NCI-H1092 (cell line): ENCODE measurements at places on chromosomes 6 and 20.

GRCh38 chr20:20781029-20781428 is 68.6 kb upstream of the RALGAPA2 start:
- DNase-seq = no peak

DNA sequence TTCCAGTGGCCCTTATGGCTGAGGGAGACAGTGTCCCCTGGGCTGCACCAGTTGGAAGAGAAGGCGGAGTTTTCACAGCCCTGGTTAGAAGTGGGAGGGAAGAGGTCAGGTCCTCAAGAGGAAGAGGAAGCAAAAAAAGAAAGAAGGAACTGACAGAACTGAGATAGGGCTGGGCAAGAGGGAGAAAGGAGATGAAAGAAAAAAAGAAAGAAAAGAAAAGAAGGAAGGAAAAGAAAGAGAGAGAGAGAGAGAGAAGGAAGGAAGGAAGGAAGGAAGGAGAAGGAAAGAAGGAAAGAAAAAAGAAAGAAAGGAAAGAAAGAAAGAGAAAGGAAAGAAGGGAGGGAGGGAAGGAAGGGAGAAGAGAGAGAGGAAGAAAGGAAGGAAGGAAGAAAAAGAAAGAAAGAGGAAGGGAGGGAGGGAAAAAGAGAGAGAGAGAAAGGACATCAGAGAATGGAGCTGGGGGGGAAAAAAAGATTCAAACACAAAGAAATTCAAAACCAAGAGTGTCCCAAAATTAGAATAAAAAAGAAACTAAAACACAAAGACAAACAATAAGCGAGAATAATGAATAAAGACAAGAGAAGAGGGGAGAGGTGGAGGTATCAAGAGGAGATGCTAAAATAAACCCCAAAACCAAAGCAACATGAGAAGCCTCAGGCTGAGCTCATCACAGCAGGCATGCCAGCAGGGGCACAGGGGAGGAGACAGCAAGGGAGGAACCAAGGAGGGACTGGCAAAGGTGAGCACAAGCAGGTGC is 5.3 kb upstream of the FUCA2 start:
- no peak for DNase-seq

GRCh38 chr20:58147628-58148370 is 80.7 kb downstream of the ANKRD60 start:
- no peak for DNase-seq

DNA sequence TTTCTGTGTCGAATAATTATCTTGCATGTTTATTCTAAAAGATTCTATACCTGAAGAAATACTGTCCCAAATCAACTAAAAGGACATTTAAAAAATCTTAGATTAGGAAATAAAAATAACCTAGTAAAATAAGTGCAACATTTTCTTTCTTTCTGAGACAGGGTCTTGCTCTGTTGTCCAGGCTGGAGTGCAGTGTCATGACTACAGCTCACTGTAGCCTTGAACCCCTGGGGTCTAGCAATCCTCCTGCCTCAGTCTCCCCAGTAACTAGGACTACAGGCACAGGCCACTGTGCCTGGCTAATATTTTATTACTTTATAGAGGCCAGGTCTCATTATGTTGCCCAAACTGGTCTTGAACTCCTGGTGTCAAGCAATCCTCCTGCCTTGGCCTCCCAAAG is 48.7 kb downstream of the RARS2 start:
- no peak for DNase-seq

DNA sequence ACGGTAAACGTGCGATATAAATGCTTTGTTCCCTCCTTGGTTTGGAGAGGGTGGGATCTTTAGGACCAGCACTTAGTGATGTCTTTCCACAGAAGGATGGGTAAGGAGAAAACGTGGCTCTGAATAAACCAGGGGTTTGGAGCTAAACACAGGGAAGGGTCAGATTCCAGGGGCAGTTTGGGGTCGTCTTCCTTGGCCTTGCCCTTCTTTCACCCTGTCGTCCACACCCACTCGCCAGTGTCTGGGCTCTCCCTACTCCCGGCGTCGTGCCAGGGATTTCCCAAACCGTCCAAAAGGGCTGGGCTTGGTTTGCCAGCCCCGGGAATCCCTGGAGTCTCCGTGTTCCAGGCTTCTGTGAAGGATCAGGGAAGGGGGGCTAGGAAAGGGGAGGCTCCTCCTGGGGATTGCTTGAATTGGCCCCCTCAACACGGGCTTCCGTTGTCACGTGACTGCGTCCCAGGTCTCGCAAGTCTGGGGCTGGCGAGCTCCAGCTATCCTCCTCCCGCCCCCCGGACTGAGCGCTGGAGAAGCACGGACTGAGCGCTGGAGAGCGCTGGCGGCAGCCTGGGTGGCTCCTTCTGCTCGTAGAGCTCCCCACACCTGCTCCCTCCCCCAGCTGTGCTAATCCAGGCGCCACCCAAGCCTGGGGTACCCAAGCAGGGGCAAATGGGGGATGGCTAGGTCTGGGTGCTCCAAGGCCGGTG is 9.4 kb upstream of the ARMC12 start:
- DNase-seq = peak; percentile 60

DNA sequence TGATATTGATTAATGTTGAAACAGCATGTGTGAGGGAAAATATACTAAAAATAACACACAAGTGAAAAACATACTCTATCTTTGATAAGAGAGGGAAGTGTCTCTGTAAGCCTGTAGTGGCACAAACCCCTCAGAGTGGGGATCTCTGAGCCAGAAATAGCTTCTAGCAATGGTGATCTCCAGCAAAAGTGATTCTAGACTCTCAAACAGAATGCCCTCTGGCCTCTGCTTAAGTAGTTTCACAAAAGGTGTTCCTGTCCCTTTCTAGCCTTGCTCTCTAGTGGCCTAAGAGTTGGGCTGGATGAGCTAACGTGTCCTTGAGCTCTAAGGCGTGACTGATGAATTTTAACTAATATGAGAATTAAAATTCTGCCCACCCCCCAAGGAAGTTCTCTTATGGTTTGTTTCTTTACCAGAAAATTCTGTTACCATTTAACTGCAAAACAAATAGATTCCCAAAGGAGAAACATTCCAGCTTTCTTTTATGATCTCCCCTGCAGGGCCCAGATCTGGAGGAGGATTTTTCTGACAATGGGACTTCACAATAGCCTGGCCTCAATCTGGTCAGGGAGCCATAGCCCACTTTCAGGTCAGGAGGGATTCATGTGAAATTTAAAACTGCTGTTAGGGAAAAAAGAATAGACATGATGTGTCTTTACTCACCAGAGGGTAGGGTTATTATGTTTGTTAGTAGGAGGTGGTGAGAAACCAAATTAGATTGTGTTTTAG is 182.5 kb upstream of the LAMP5 start:
- DNase-seq = no peak

- DNase-seq = no peak
These were observed 29.4 kb upstream of the ZNF831 start for GRCh38 chr20:59134182-59134581.

- no peak for DNase-seq
These were observed 128.7 kb downstream of the DLL1 start for GRCh38 chr6:170162011-170162774.

- DNase-seq = no peak
These were observed 140.8 kb upstream of the CARMIL1 start for GRCh38 chr6:25138233-25138933.

- DNase-seq = no peak
These were observed 90.7 kb downstream of the FOXC1 start for GRCh38 chr6:1700278-1700967.

- DNase-seq = no peak
These were observed 21.4 kb upstream of the SCUBE3 start for GRCh38 chr6:35192301-35192860.

DNA sequence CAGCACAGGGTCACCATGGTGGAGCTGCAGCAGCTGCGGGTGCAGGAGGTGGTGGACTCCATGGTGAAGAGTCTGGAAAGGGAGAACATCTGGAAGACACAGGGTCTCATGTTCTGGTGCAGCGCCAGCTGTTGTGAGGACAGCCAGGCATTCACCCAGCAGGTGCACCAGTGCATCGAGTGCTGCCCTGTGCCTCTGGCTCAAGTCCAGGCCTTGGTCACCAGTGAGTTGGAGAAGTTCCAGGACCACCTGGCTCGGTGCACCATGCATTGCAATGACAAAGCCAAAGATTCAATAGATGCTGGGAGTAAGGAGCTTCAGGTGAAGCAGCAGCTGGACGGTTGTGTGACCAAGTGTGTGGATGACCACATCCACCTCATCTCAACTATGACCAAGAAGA is 22.9 kb upstream of the RIPK1 start:
- DNase-seq = no peak
